ENCODE measurements at places on chromosomes 13 and 19.
A peak's percentile ranks its signal among the peaks of the same experiment; 100 is the strongest.

DNA sequence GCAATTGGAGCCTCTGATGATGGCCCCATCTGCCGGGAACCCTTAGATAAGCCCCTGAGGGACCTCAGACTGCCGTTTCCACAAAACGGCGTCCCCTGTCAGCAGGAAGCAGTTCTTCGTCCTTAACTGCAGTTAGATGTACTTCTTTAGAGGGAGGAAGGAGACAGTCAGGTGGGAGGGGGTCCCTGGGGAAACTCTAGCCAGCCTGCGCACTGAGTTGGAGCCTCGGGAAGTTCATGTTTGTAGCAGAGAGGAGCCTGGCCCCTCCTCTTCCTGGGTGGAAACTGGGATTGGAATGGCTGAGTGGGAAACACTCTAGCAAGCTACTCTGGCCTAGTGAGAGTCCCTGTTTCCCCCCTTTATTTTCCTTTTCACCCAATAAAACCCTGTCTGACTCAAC, 612.4 kb downstream of the PCDH9 start:
- DNase-seq: no peak

- DNase-seq: no peak
These were observed 78.8 kb upstream of the TMTC4 start for GRCh38 chr13:100753376-100753775.

DNA sequence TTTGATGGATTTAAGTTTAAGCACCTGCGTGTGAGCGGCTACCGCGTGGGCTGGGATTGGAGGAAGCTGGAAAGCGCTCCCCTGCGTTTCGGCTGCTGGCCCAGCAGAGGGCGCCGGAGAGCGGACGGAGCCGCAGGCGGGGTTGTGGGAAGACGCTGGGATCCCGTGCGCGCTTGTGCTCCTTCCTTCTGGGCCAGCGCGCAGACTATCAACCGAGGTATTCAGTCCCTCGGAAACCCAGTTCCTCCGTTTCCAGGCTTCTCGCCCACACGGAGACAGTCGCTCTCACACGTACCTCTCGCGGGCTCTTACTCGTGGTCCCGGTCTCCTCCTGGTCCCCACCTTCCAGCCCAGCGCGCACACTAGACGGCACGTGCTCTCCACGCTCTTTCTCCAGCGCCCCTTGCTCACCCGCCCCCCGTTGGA, 28.8 kb downstream of the EPN1 start:
- no peak for DNase-seq

DNA sequence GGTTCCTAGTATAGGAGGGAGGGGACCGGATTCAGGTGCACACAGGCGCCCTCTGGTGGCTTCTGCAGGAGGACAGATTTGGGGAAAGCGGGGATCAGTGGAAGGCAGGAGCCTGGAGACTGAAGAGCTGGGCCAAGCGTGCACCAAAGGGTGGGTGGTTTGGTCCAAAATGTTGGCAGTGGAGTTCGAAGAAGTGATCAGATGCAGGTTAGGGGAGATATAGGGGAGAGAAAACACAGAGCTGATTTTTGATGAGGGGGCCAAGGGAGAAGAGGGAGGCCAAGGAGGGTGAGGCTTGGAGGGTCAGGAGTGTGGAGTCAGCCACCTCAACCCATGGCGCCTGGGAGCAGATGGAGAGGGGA, 6.8 kb upstream of the CARM1 start:
- peak; percentile 61 for DNase-seq

- no peak for DNase-seq
These were observed 236.9 kb upstream of the PRR20A start for GRCh38 chr13:56903710-56904282.

- peak; percentile 34 for DNase-seq
These were observed 4.3 kb upstream of the ZNF17 start for GRCh38 chr19:57406516-57407123.

GRCh38 chr13:50323440-50324065, 308.3 kb downstream of the KCNRG start:
- DNase-seq: peak; percentile 89

DNA sequence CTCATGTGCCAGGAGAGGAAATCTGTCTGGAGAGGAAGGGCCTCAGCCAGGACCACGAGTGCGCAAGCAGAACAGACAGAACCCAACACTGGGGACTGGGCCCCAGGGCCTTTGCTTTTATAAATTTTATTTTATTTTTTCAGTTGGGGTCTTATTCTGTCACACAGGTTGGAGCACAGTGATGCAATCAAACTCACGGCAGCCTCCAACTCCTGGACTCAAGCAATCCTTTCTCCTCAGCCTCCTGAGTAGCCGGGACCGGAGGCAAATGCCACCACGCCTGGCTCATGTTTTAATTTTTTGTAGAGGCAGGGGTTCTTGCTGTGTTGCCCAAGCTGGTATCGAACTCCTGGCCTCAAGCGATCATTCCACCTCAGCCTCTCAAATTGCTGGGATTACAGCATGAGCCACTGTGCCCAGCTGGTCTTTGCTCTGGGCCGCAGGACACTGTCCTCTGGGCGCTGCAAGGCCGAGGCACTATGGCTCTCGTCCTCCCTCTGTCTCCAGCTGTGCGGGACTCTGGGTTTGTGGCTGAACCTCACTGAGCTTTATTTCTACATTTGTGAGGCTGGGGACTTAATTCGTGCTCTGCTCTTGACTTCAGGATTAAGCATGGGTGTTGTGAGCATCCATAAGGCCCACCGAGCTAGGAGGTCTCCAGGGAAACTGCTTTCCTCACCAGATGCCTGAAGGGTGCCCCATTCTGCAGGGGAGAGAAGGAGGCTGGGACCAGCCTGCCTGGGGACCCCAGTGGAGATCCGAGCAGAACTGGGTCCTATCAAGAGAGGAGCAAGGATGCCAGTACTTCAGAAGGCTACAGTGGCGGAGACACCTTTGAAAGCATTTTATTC, 144.2 kb upstream of the VSTM2B start:
- DNase-seq: no peak

DNA sequence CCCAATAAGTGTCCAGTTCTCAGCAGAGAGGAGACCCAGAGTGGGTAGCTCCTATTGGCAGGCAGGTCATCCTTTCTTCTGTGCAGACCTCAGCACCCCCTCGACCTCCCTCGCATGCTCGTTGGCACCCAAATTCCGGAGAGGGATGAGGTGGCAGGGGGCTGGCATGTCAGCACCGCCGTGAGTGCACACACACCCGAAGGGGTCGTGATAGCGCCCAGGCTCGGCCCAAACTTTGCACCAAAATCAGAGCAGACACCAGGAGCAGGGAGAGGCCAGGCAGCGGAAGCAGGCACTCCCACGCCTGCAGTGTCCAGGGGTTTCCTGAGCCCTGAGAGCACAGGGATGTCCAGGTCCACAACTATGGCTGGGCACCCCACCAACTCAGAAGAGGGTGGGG, 1503.8 kb upstream of the PCDH20 start:
- DNase-seq: no peak

DNA sequence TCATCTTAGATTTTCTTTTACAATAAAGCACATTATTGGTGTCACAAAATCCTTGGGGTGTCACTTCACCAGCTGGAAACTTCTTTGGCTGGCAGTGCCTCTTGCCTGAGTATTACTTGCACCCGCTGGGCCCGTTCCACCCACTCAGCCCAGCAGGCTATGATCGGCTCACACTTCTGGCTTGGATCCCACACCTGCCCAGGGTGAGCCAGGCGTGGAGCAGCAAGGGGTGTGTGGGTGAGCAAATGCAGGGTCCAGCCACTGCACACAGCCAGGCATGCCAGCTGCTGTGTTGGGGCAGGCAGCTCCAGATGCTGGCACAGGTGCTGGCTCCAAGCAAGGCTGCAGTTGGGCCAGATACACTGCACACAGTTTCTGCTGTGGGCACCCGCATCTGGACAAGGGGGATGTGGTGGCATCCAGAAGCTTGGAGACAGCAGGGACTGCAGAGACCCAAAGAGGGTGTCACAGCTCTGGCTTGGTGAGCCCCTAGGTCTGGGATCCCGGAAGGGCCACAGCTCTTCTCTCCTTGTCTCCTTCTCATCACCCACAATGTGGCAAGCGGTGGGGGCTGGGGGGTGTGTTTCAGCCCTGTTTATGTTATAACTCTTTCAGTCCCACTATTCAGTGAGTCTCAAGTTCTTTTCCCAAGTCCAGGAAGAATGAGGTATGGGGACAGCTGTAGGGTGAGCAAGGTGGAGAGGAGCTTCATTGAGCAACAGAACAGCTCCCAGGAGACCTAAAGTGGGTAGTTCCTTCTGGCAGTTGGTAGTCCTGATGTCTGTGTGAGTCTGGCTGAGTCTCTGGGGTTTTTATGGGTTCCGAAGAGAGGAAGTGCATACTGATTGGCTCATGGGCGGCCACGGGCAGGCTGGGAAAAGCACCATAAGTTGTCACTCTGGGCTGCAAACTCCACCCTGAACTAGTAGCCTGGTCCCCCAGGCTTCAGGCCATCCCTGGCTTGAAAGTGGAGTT, 25.3 kb upstream of the TBC1D4 start:
- no peak for DNase-seq

DNA sequence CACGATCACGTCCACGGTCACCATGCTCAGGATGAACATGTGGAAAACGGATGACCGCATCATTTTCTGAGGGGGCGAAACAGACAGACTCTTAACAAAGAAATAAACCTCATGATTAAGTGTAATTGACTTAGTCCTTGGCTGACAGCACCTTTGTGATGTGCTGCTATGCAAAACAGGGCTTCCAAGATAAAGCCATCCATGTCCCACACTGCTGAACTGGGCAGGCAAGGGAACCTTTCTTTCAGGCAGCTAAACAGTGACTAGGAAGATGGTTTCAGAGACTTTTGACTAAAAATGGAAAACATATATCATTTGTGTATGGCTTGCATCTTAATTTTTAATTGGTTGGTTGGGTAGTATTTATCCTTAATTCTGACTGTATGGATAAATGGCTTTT, 157.8 kb downstream of the NALCN start:
- DNase-seq: no peak

- DNase-seq: peak; percentile 43
These were observed 44.8 kb downstream of the ING1 start for GRCh38 chr13:110758195-110758805.

- no peak for DNase-seq
These were observed 43.1 kb downstream of the TSHZ3 start for GRCh38 chr19:31306006-31306753.

DNA sequence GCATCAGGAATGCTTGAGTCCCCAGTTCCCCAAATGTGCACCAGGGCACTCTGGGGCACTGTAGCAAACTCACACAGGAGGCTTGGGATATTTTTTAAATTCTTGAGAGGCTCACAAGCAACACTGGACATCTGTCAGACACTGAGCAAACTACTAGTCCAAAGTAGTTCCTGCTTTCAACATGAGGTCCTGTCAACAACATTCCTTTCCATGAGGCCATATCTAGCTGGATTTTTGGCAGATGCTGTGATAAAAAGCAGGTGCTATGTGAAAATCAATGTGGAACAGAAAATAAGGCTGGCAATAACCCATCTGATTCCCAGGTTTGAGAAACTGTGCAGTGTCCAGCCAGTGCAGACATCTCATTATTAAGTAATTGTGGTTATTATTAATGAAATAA, 50.5 kb downstream of the STARD13 start:
- peak; percentile 60 for DNase-seq

GRCh38 chr13:42526276-42526675, 47.7 kb upstream of the TNFSF11 start:
- no peak for DNase-seq

- DNase-seq: no peak
These were observed 6.2 kb downstream of the TINCR start for GRCh38 chr19:5561559-5561958.

- DNase-seq: no peak
These were observed 42.5 kb downstream of the DNM2 start for GRCh38 chr19:10760273-10760944.

DNA sequence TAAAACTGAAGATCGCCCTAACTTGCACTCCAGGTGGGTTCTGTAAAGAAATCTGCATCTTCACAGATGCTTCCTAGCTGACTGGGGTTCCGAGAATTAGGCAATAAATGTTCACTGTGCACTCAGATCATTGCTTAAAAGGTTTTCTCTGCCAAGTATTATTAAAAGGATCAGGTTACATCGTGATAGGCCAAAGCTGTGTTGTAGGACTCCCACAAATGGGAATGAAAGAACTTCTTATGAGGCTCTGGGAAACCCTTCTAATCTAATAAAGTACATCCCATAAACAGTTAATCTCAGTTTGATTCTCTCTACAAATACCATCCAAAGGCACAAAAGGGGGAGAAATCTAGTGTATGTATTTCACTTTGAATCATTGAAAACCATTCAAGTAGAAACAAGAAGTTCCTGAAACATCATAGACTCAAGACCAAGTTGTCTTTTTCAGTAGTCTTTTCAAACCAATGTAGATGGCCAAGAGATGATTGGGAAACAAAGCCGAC, 7.1 kb upstream of the POU4F1 start:
- DNase-seq: peak; percentile 37

DNA sequence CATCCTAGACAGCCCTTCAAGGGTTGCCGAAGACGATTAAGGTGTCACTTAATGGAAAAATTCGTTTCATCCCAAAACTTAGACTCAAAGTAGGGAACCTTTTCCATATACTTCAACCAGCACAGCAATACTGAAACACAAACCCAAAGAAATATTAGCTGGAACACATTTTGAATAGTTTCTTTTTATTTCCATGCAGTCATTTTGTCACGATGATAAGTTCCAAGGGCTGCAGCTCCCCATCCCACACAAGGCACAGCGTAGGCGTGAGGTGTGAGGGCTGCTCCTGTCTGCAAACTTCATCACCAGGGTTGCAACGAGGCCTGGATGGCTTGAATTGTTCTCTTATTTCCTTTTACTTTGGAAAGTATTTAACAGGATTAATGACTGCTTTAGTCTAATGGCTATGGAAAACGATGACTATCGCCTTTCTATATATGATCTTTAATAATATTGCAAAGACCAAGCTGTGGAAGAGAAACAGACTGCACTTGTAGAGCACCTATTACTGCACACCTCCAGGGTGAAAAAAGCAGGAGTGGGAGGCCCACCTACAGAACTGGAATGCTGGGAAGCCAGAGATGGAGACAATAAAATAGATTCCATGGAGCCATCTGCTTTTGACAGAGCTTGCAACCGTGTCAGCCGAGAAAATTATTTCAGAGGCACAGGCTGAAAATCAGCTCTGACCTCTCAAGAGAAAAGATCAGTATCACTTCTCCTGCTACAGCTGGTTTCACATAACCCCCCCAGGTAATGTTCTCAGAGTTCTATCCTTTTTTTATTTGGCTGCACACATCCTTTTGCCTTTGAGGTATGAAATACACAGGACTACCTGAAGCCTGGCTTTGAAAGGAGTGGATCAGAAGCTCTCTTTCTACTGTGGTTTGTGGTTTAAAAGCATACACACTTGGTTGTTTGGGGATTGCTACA, 274.5 kb upstream of the NBEA start:
- DNase-seq: no peak

- DNase-seq: no peak
These were observed 22.6 kb upstream of the SLAIN1 start for GRCh38 chr13:77674852-77675251.

DNA sequence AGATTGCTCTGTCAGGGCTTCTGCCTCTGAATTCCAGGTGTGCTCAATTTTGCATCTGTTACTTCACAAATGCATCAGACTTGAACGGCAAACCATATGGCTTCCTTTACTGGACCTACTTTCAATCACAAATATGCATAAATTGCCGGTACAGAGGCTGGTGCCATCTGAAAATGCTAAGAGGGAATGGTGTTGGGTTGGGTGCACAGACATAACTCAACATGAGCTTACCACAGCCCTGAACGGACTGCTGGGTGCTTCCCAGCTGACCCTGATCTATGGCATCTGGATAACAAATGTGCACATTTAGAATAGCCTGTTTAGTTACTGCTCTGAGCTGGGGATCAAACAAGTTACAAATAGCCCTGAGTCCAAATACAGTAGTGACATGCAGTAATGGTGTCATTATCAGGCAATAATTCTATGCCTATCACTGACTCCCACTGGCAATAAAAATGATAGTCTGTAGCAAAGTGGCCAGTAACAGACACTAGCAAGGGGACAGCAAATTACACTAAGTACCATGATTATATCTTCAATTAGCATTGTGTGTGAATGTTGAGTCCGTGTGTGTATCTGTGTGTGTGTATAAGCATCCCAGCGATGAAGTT, 927.3 kb downstream of the DIAPH3 start:
- DNase-seq: no peak

All from fibroblast of gingiva (primary cell).